ENCODE measurements at places on chromosomes 16 and 17. TPM values are rescaled to one million over a fixed set of nuclear protein-coding genes. Genes with fewer than 3 reads are reported as not detected.

GRCh38 chr17:19250421-19251173 lies 13.4 kb downstream of the EPN2 start:
- DNase-seq = no peak

- no peak for DNase-seq
Observed at GRCh38 chr17:81176666-81177065, 10.6 kb upstream of the AATK start.

Gene CCR7
- 574 TPM for total RNA-seq

Gene KRTAP9-4
- not detected for total RNA-seq

Gene SYT17
- total RNA-seq = 0.52 TPM

Gene FSCN2
- total RNA-seq = 0.96 TPM

Gene UTS2R
- total RNA-seq = not detected

All from naive thymus-derived CD8-positive, alpha-beta T cell (primary cell).